ENCODE measurements at places on chromosomes 11 and 22.

- DNase-seq, result peak; percentile 74
Observed at GRCh38 chr22:21632237-21632895, at the start of gene CCDC116. Gene CCDC116 (plus strand): TSS chr22:21632760. CDS start chr22:21633182, 422 bp downstream.

DNA sequence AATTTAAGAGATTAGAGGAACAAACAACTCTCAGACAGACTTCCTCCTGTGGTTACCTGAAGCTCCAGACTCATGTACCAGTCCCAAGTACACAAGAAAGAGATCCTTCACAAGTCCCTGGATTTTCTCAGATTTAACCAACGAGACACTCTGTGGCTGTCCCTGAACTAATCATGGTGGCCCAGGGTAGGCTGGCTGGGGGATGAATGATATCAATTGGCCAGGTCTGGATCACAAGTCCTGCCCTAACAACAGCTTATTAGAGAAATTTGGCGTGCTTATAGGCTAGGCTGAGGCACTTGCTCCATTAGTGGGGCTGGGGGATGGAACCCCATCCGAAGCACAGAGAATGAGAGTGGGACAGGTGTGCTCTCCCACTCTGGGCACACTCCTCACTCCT is 22.1 kb downstream of the HEPHL1 start:
- no peak for DNase-seq

DNA sequence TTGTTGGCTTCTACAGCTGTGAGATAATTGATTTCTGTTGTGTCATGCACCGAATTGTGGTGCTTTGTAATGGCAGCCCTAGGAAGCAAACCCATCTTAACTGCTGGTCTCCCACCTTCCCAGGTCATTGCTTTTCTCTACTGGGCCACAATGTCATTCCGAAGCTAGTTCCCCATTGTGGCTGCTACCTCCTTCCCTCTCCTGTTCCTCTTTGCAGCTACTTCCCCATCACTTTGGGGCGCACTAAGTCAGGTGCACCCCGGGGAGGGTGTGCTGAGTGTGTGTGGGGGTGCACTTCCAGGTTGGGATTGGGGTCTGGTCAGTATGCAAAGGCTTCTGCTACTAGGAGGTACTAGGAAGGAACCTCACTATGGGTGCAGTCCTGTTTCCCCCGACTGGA is 109.3 kb downstream of the ST3GAL4 start:
- peak; percentile 78 for DNase-seq

DNA sequence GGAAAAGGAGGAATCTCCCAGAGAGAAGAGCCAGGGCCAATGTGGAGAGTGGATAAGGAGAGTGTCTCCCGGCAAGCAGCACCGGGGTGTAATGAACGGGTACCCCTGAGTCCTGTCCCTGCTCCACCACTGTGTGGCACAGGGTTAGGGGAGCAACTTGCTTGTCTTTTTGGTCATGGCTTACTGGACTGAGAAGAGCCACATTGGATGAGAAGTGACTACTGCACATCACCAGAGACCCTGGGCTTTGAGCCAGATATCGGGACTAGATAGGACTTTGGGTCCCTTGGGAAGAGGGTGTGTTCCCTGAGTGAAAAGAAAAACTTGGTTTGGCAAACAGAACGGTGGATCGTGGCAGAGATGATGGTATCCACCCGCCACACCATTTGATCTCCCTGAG is 24.6 kb downstream of the SDHAF2 start:
- no peak for DNase-seq

GRCh38 chr11:82837650-82838049 is 62.6 kb downstream of the PRCP start:
- no peak for DNase-seq

- DNase-seq, result peak; percentile 26
Observed at GRCh38 chr11:122293296-122294023, 177.4 kb upstream of the BLID start.

- DNase-seq, result peak; percentile 67
Observed at GRCh38 chr11:123054301-123055065, 7.5 kb downstream of the HSPA8 start.

- DNase-seq, result peak; percentile 64
Observed at GRCh38 chr22:17754233-17754925, 19.9 kb downstream of the BID start.

DNA sequence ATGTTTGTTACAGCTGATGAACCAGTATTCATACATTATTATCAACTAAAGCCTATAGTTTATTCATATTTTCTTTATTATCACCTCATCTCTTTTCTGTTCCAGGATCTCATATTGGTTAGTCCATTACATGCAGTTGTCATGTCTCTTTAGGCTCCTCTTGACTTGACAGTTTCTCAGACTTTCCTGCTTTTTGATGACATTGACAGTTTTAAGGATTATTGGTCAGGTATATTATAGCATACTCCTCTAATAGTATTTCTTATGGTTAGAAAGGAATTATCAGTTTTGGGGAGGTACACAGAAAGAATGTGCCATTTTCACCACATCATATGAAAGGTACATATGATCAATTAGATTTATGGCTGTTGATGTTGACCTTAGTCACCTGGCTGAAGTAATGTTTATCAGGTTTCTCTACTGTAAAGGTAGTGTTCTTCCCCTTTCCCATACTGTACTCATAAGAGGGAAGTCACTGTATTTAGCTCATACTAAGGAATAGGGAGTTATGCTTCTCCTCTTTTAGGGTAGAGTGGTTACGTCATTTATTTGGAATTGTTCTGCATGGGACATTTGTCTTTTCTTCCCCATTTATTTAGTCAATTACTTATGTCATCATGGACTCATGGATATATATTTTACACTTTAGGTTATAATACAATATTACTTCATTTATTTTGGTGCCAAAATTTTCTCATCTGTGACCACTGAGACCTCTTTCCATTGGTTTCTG is 9.4 kb upstream of the ANO3 start:
- no peak for DNase-seq

DNA sequence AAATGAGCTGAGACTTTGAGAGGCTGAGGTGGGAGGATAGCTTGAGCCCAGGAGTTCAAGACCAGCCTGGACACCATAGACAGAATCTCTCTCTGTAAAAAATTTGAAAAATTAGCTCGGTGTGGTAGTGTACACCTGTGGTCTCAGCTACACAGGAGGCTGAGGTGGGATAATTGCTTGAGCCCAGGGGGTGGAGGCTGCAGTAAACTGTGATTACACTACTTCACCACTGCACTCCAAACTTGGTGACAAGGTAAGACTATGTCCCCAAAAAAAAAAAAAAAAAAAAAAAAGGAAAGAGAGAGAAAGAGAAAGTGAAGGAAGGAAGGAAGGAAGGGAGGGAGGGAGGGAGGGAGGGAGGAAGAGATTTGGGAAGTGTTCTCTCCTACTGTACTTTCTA is 25.3 kb downstream of the RRP8 start:
- DNase-seq, result peak; percentile 25

- DNase-seq, result peak; percentile 82
Observed at GRCh38 chr11:109818290-109818689, 274.9 kb upstream of the ZC3H12C start.

GRCh38 chr22:38504731-38505540 is 1.2 kb downstream of the DDX17 start:
- peak; percentile 74 for DNase-seq

DNA sequence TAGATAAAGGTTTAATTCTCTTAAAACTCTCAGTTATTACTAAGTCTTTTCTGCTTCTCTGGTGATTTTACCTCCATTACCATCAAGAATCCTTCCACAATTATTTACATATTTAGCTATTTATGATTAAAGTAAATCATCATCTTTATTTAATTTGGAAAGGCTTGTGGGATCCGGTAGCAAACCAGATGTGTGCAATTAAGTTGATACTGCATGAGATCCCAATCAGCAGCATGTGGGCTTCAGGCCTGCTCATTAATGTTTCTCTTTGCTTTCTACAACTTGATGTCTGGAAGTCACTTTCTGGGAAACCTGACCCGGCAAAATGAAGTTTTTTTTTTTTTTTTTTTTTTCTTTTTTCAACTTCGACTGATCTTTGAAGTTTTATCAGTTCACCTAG is 558.4 kb upstream of the ANO5 start:
- DNase-seq, result no peak

GRCh38 chr22:31281733-31282132 is 10.6 kb downstream of the PIK3IP1 start:
- DNase-seq, result no peak

DNA sequence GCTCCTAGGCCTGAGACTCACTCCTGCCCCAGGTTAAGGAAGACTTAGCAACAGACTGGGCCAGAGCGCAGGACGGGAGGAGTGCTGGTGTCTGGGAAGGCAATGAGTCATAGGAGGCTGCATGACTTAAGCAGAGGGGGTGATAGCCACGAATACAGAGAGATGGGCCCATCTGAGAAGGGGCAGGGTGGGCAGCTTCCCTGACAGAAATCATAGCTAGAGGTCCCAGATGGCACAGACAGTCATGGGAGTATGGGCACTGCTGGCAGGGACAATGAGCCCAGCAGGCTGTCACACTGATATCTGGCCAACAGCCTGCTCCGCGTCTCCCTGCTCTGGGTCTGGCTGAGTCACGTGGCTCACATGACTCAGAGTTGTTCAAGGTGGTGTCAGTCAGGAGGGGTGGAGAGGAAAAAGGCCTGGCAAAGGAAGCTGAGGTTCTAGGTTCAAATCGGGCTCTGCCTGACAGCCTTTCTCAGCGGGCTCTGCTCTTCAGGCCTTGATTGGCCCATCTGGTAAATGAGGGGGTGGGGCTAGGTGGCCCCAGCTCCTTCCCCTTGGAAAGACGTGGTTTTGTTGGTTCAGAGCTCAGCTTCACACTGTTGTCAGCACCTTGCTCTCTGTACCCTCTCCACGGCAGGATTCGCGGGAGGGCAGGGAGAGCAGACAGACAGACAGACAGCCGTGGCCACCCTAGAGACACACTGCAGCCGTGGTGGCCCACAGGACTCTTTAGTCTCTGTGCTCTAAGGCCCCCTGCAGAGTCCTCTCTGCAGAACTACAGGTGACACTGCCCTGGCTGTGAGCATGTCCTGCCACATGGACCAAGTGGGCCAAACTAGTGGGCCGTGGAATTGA is 47.8 kb downstream of the DBX1 start:
- peak; percentile 60 for DNase-seq

GRCh38 chr11:126345759-126346585 is 9.5 kb upstream of the ST3GAL4 start:
- DNase-seq, result peak; percentile 95

DNA sequence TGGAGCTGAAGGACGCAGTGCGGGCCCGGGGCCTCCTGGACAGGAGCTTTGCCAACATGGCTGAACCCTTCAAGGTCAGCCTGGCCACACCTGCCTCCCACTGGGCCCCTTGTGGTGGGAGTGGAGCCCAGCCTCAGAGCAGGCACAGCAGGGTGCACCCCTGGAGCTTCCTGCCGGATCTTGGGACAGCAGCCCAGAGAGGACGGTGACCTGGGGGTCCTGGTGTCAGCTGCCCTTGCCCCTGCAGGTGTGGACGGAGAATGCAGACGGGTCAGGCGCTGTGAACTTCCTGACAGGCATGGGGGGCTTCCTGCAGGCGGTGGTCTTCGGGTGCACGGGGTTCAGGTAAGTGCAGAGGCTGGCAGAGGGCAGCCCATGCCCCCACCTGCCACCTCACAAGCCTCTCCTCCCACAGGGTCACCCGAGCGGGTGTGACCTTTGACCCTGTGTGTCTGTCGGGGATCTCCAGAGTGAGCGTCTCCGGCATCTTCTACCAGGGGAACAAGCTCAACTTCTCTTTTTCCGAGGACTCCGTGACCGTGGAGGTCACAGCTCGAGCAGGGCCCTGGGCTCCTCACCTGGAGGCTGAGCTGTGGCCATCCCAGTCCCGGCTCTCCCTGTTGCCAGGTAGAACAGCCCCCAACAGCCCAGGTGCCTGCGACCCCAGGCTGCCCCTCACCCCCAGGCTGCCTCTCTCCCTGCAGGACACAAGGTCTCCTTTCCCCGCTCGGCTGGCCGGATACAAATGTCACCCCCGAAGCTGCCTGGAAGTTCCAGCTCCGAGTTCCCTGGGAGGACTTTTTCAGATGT is 5.1 kb downstream of the PGGHG start:
- DNase-seq, result no peak

DNA sequence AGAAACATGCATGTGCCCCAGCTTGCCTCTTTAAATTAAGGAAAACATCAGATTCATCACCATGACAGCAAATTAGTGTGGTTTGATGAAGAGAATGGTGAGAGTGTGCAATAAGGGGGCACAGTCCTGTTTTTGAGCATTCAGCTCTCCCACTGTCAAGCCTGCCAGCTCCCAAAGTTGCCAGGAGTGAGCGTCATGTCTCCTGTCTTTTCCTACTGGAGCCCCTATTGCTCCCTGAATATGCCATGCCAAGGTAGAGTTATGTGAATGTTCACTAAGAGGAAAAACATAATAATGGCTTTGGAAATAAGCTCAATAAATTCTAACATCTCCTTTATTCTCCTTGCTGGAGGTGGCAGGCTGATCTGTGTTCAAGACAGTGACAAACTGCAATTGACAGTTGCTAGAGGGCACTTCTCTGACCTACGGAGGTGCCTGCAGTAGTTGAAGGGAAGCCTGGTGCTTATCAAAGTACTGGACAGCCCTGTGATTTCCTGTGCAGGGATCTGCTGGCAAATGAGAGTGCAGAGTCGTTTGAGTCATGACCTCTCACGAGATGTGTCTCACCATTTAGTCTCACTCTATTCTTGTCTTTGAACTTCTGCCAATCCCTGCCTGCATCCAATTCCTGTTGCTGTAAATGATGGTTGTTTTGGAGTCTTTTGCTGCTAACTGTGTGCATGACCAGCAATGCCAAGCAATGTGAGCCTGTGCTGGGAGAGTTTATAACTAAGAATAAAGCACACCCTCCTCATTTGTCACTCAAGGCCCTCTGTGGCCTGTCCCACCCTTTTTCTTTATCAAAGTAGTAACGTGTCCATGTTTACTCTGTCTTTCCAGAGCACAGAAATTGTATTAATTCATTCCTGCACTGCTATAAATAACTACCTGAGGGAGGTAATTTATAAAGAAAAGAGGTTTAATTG is 34.8 kb downstream of the MRGPRX2 start:
- peak; percentile 24 for DNase-seq

DNA sequence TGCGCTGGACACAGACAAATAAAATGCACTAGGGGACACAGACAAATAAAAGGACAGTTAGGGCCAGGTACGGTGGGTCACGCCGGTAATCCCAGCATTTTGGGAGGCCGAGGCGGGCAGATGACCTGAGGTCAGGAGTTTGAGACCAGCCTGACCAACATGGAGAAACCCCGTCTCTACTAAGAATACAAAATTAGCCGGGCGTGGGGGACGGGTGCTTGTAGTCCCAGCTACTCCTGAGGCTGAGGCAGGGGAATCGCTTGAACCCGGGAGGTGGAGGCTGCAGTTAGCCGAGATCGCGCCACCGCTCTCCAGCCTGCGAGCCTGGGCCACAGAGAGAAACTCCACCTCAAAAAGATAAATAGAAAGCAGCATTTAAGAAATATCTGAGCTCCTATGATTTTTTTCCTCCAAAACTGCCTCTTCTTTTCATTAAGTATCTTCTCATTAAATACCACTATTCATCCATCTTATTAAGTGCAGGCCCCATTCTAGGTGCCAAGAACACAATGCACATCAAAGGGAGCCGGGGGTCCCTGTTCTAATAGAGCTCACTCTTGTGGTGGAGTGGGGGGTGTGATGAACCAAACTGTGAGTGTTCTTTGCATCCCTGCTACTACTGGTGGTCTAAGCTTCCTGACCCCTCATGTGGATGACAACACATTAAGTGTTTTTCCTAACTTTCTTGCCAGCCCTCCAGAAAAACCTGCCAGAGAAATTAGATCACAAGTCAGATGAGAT is 766 bp upstream of the ZNHIT2 start:
- DNase-seq, result no peak

- DNase-seq, result no peak
Observed at GRCh38 chr22:30826670-30827355, 132.1 kb downstream of the OSBP2 start.

- DNase-seq, result no peak
Observed at GRCh38 chr11:69945157-69945556, 125.9 kb upstream of the FGF3 start.

All from common myeloid progenitor, CD34-positive (primary cell).